ENCODE measurements at places on chromosomes 7 and 10. TPM values are rescaled to one million over a fixed set of nuclear protein-coding genes. Genes with fewer than 3 reads are reported as not detected.
A peak's percentile ranks its signal among the peaks of the same experiment; 100 is the strongest.

Gene TMEM72
- not detected for total RNA-seq

Gene BUD31
- 55.2 TPM for total RNA-seq

Gene GPER1
- not detected for total RNA-seq

Gene DKK1
- total RNA-seq = not detected

GRCh38 chr7:106870983-106871410 is 5.9 kb downstream of the PIK3CG start:
- H3K27ac ChIP-seq = peak overlapping the region; percentile 47
- no peak overlapping the region for H3K4me3 ChIP-seq
- DNase-seq = no peak

DNA sequence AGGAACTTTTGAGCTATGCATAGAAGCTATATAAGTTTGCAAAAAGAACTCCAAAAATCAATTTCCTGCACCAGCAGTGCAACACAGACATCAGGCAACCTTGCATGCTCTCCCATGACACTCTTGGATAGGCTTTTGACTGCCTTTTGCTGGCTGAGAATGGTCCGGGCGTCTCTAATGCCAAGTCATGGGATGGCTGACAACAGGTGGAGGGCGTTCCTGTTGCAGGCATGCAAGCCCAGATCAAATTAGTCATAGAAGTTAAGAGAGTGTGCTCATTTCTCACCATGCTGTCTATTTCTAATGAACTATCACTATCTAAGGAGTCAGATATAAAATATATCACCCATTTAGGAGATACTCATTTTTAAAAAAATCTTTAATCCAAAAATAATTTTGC is 8.4 kb downstream of the PLCE1 start:
- H3K36me3 ChIP-seq = no peaks in the 10 kb centered on the region
- H3K4me1 ChIP-seq = no peaks in the 10 kb centered on the region

GRCh38 chr10:25047591-25048301 is 31.3 kb downstream of the THNSL1 start:
- no peaks in the 10 kb centered on the region for H3K4me1 ChIP-seq
- no peak overlapping the region for H3K27ac ChIP-seq
- no peak for DNase-seq
- H3K4me3 ChIP-seq = no peak overlapping the region
- no peaks in the 10 kb centered on the region for H3K36me3 ChIP-seq
- H3K27me3 ChIP-seq = no peaks in the 10 kb centered on the region

- no peak overlapping the region for H3K4me3 ChIP-seq
- no peaks in the 10 kb centered on the region for H3K27me3 ChIP-seq
- DNase-seq = no peak
- no peak overlapping the region for H3K27ac ChIP-seq
- H3K36me3 ChIP-seq = no peaks in the 10 kb centered on the region
These were observed 31.6 kb upstream of the C10orf67 start for GRCh38 chr10:23376229-23376655.

DNA sequence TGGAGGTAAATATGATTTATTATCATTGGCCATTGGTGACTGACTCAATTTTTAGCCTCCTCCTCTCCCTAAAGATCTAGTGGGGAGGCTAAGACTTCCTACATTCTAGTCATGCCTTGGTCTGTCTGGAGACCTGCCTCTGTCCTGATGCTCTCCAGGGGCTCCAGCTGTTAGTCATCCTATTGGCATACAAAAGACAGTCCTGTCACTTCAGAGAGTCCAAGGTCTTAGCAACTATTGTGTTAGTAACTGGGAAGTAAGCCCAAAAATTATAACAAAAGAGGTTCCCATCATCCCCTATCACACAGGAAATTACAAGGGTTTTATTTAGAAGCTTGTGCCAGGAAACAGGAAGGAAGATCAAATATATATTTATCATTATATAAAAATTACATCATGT is 400.6 kb upstream of the VSTM2A start:
- no peak for DNase-seq
- H3K4me3 ChIP-seq = no peak overlapping the region
- no peak overlapping the region for H3K27ac ChIP-seq
- H3K36me3 ChIP-seq = no peaks in the 10 kb centered on the region
- H3K27me3 ChIP-seq = no peaks in the 10 kb centered on the region

Data from naive thymus-derived CD4-positive, alpha-beta T cell (primary cell).